ENCODE measurements at places on chromosomes 1 and 21.

GRCh38 chr1:108600504-108600903 is 40.6 kb downstream of the EEIG2 start:
- DNase-seq, result no peak

DNA sequence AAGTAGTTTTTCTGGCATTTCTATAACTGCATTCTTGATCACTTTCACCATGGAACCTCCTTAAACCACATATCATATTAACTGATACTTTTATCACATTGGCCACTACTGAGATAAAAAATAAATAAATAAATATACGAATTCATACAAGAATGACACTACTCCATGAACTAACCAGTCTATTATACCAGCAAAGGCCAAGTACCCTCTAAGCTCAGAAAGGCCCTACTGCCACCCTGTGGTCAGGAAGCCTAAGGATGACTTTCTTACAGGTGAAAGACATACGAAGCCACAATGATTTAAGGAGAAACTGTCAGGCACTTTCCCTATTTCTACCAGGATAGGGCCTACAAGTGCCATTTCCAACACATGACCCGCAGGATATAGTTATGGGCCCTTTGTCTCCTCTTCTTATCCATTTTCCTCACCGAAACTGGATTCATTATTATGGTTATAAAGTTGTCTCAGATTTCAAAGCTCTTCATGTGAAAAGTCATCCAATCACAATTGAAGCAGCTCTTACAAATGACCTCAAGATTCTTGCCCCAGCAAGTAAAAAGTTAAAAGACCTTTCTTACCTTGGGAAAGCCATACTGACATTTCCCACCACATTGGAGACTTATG is 23.9 kb downstream of the DNAJC8 start:
- DNase-seq, result peak; percentile 24

GRCh38 chr1:152962876-152963415 is 7.5 kb upstream of the SPRR4 start:
- no peak for DNase-seq

DNA sequence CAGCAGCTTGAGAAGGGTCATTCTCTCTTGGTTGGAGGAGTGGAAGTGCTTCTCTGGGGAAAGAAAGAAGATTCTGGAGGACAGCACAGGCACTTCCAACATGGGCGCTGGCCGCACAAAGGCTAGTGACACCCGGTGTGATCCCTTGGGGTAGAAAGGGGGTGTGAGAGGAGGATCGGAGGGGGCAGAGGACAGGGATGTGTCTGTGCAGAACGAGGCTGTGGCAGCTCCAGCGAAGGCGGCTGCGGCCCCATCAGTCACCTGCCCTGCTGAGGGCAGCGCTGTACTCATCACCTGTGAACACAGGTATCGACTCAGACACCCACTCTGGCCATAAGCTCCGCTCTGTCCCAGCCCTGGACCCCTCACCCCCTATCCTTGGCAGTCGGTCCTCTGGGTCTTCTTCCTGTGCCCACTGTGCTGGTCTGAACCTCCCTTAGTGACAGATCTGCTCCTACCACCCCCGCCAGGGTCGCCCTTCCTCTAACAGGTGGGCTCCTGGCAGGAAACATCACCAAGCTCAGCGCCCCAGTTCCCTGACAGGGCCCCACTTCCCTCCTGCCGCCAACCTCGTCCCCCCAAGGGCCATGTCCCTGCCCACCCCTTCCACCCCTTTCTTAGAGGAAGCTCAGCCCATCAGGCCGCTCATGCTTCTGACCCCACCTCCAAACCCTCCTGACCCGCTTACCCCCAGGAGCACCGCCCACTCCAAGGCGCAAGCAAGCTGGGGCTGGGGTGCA is 20.1 kb downstream of the TP73 start:
- DNase-seq, result no peak

- DNase-seq, result no peak
Measured at GRCh38 chr1:187294421-187295201, 465.9 kb downstream of the PLA2G4A start.

GRCh38 chr1:57311411-57311810 is 112.4 kb downstream of the DAB1 start:
- no peak for DNase-seq

DNA sequence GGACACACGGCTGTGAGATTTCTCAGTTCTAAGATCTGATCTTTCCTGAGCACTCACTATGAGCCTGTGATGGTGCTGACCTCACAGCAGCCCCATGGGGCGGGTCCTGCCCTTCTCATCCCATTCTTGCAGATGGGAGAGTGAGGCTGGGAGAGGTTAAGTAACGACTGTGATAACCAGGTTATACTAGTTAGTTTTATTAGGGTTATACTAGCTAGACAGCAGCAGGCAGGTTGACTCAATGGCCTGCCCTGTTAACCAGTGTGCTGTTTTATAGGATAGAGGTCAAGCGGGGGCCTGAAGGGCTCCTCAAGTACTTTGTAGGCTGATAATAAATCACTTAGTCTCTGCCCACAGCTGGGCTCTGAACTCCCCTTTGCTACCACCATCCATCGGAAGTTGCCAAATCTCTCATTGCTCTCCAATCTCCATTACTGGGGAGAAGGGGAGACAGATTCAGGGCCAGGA is 4.8 kb downstream of the CNTN2 start:
- no peak for DNase-seq

- no peak for DNase-seq
Measured at GRCh38 chr21:34908419-34909055, 140.6 kb downstream of the RUNX1 start.

GRCh38 chr1:116122955-116123757 is 12.0 kb downstream of the MAB21L3 start:
- DNase-seq, result no peak

- DNase-seq, result no peak
Measured at GRCh38 chr21:18443701-18444100, 40.1 kb upstream of the TMPRSS15 start.

DNA sequence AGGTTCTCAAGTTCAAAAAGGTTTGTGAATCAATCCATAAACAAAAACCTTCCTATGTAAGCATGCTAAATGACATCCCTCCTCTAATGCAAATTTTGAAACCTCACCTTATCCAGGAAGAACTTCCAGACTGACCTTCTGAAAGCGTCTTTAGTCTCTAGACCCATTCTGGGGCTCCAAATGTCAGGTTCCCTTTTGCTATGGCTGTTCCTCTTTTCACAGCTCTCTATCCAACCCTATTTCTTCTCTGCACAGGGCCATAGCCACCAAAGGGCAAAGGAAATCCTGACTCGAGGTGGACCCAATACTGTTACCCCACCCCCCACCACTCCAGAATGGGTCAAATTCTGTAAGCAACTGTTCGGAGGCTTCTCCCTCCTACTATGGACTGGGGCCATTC is 3.4 kb downstream of the ATP1A4 start:
- DNase-seq, result no peak

DNA sequence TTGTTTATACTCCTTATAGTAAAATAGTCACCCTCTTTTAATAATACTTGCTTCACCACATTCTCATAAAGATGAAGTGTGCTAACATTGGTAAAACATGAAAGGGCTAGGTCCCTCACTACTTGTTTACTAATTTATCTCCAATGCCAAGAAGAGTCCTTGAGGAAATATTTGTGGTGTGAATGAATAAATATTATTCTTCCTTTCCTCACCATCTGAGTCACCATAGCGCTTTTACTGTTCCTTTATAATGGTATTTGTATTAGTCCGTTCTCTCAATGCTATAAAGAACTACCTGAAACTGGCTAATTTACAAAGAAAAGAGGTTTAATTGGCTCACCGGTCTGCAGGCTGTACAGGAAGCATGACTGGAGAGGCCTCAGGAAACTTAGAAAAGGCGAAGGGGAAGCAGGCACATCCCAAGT is 222.8 kb upstream of the ZRANB2 start:
- no peak for DNase-seq

DNA sequence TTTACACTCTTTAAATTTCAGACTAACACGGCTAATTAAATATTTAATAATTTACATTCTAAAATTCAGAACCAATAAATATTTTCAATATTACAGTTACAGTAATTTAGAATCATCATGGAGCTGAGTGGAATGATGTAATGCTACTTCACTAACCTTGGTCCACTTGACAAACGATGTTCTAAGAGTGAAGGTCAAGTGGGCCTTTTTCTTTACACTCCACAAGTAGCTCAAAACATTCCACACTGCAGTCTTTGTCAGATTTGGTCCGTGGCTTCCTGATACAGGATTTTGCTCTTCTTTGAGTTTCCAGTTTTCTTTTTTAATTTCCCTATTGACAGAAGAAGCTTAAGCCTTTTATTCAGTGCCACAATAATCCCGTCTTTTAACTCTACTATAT is 164.6 kb upstream of the NRIP1 start:
- DNase-seq, result no peak

GRCh38 chr21:16422702-16423101 is 692.9 kb downstream of the USP25 start:
- no peak for DNase-seq

DNA sequence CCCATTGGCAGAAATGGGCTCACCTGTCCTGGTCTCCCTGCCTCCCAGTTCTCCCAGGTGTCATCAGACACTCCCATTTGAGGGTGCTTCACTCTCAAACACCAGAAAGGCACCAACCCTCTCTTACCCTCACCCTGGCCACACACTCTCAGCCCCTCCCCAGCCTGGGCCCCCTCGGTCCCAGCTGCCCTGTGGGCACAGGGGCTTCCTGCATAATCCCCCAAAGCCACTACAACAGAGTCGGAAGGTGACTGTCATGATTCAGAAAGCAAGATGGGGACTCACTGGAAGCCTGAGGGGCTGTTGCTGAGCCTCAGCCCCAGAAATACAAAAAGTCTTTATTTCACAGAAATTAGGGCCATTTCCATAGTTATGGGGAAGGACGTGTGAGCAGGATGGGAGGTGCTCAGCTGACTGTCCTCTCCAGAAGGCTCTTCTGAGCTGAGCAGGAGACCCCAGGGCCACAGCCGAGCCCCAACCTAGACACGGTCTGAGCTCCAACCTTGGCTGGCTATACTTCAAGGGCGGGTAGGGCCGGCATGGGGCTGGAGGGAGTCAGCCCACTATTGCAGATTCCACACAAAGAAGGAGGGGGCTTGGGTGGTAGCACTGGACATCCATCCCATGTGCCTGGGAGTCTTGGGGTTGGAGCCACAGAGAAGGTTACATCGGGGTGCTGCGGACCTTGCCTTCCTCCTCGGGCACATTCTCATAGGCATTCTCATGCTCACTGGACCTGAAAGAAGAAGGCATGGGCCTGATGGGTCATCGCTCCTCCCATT is 6.3 kb downstream of the PDZK1IP1 start:
- no peak for DNase-seq

GRCh38 chr1:15153842-15154479 is 414 bp downstream of the TMEM51 start:
- DNase-seq, result peak; percentile 68

GRCh38 chr21:45892916-45893739 is 88.4 kb upstream of the COL6A1 start:
- no peak for DNase-seq

DNA sequence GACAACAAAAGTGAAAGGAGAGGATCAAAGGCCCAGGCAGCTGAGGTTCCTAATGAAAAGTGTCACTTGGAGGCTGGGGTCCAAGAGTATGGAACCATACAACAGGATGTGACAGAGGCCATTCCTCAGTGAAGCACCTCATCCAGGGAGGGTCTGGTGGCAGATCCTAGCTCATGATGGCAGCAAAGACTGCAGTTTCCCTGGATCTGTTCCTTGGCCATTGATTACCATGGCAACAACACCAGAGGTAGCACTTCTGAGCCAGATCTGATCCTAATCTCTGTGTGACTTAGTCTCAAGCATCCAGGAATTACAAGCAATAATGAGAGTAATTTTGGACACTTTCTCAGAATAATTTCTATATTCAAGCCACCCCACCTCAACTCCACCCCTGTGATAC is 12.9 kb downstream of the FAM177B start:
- no peak for DNase-seq

DNA sequence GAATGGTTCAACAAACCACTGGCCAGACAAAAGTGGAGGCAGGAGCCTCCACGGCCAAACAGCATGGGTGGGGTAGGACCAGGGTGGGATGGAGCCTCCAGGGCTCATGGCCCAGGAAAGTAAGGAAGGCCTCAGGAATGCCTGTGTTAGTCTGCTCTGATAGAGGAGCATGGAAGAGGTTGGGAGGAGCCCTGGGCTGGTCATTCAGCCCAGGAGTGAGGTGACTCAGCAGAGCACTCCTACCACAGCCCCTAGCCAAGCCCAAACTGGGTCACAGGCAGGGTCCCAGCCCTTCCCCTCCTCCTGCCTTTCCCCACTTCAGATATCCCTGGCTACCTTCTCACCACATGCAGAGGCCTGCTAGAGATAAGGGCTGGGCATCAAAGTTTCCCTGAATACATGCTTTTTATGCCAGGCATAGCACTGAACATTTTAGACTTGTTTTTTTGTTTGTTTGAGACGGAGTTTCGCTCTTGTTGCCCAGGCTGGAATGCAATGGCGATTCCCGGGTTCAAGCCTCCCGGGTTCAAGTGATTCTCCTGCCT is 3.1 kb upstream of the SHISA4 start:
- DNase-seq, result no peak

DNA sequence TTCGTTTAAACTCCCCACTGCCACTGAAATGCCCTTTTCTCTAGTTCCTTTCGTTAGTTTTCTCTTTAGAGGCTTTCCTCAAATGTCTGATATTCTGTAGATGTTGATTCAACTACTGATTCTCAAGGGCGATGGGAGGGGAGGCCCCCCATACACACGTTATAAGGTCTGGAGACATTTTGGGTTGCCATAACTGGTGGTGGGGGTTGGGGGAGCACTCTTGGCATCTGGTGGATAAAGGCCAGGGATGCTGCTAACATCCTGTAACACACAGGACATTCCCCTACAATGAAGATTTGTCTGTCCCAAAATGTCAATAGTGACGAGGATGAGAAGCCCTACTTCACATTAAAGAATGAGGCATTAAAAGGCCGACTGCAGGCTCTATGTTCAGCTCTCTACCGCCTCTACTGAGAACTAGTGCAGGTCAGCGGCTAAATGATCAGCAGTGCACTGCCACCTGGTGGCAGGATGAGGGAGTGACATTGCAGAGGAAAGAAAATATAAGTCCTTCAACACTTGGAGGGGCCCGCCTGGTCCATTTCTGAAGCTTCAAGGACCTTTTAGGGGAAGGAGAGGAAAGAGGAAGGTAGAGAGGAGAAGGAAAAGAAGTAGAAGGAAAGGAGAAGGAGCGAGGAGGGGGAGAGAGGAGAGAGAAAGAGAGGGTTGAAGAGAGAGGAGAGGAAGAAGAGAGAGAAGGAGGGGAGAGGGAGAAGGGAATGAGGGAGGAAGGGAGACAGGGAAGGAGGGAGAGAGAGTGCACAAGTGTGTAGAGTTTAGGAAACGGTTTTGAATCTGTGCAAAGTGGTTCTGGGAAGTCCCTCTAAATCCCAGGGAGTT is 29.4 kb downstream of the ALG14 start:
- peak; percentile 82 for DNase-seq

DNA sequence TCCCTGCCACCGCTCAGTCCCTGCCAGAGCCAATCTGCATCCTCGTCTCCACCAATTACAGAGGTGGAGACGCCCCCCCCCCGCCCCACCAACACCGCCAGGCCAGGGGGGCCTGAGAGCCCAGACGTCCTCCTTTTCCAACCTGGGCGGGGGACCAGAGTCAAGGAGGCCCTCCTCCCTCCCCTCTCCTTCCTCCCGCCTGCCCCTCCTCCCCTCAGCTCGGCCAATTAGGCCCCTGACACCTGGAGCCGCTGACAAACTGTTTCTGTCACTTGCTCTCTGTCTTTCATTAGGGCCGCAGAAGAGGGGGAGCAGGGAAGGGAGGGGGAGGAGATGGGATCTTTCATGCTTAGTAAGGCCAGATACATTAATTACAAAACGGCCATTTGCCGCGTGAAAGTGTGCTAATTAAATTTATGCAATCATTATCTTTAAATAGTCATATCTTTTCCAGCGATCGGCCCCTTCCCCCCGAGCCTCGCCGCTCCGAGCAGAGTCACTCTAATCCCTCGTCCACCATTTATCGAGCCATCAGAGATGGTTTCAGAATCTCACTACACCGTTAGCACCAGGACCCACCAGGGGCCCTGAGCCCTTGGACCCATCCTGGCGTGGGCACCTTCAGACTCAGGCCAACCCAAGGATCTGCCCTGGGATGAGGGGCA is 94.7 kb downstream of the PAX7 start:
- DNase-seq, result no peak
